ENCODE measurements at places on chromosomes 1 and 21. TPM values are rescaled to one million over a fixed set of nuclear protein-coding genes. Genes with fewer than 3 reads are reported as not detected.

ACTL8 gene
- 1.2 TPM for total RNA-seq

TAS1R1 gene
- total RNA-seq: 0.17 TPM

B3GALT5 gene
- not detected for total RNA-seq

NR5A2 gene
- total RNA-seq: not detected

TBX19 gene
- total RNA-seq: 0.12 TPM

CA14 gene
- not detected for total RNA-seq

ELAVL4 gene
- not detected for total RNA-seq

PRR9 gene
- total RNA-seq: not detected

OPTC gene
- total RNA-seq: not detected

XCL2 gene
- total RNA-seq: not detected

ITGB2 gene
- 0.12 TPM for total RNA-seq

DTL gene
- 6.0 TPM for total RNA-seq

SLC6A9 gene
- 16.0 TPM for total RNA-seq

CFAP107 gene
- not detected for total RNA-seq

NIBAN1 gene
- 42.6 TPM for total RNA-seq

TSTD1 gene
- 37.9 TPM for total RNA-seq

GPA33 gene
- total RNA-seq: not detected

HOOK1 gene
- not detected for total RNA-seq

SAMD11 gene
- total RNA-seq: 11.7 TPM
